Aorta (tissue), 5 donors: ENCODE measurements at places on chromosomes 4 and X. TPM values are rescaled to one million over a fixed set of nuclear protein-coding genes. Genes with fewer than 3 reads are reported as not detected.
A peak's percentile ranks its signal among the peaks of the same experiment; 100 is the strongest.

GRCh38 chr4:87811977-87812376 is 12.6 kb downstream of the IBSP start:
- H3K4me3 ChIP-seq: no peak overlapping the region
- no peaks in the 10 kb centered on the region for H3K36me3 ChIP-seq
- no peak for DNase-seq
- no peak overlapping the region for H3K27ac ChIP-seq
- no peaks in the 10 kb centered on the region for H3K27me3 ChIP-seq
- H3K4me1 ChIP-seq: no peaks in the 10 kb centered on the region

GRCh38 chrX:149511081-149511480 is 6.0 kb upstream of the IDS start:
- H3K36me3 ChIP-seq: no peaks in the 10 kb centered on the region
- no peaks in the 10 kb centered on the region for H3K27me3 ChIP-seq
- no peaks in the 10 kb centered on the region for H3K4me1 ChIP-seq
- DNase-seq: no peak

DNA sequence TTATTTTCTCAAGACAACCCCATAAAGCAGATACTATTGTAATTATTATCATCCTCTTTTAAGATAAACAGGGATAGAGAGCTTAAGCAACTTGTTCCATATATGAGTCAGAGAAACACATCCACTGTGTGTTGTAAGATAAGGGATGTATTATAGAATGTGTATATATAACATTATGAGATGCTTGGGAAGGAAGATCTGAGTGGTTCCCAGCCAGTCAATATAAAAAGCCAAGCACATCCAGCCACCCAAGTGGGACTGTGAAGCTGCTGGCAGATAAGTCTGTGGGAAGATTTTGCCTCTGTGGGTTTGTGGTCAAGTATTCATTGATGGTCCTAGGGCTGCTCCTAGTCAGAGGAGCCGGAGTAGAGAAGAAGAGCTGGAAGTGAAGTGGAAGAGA is 16.5 kb upstream of the BMPR1B start:
- H3K27me3 ChIP-seq: no peaks in the 10 kb centered on the region
- H3K4me1 ChIP-seq: no peaks in the 10 kb centered on the region
- DNase-seq: no peak

GRCh38 chrX:84218726-84219125 is 30.7 kb upstream of the RPS6KA6 start:
- no peak overlapping the region for H3K4me3 ChIP-seq
- H3K27me3 ChIP-seq: no peaks in the 10 kb centered on the region
- H3K27ac ChIP-seq: no peak overlapping the region
- no peaks in the 10 kb centered on the region for H3K36me3 ChIP-seq
- H3K4me1 ChIP-seq: no peaks in the 10 kb centered on the region

- DNase-seq: no peak
- no peak overlapping the region for H3K27ac ChIP-seq
- no peak overlapping the region for H3K4me3 ChIP-seq
- no peaks in the 10 kb centered on the region for H3K4me1 ChIP-seq
Observed at GRCh38 chr4:37765741-37766140, 60.7 kb upstream of the PGM2 start.

GRCh38 chr4:13733817-13734216 is 106.3 kb upstream of the BOD1L1 start:
- no peak for DNase-seq
- H3K27ac ChIP-seq: no peak overlapping the region
- H3K27me3 ChIP-seq: no peaks in the 10 kb centered on the region
- no peaks in the 10 kb centered on the region for H3K4me1 ChIP-seq
- H3K4me3 ChIP-seq: no peak overlapping the region

FAM47A gene
- total RNA-seq: not detected

- H3K4me1 ChIP-seq: no peaks in the 10 kb centered on the region
- no peaks in the 10 kb centered on the region for H3K27me3 ChIP-seq
- H3K36me3 ChIP-seq: no peaks in the 10 kb centered on the region
- no peak for DNase-seq
- no peak overlapping the region for H3K27ac ChIP-seq
Observed at GRCh38 chr4:7694324-7694723, 245.3 kb downstream of the AFAP1 start.

FGFRL1 gene
- 28.9 TPM for total RNA-seq

DNA sequence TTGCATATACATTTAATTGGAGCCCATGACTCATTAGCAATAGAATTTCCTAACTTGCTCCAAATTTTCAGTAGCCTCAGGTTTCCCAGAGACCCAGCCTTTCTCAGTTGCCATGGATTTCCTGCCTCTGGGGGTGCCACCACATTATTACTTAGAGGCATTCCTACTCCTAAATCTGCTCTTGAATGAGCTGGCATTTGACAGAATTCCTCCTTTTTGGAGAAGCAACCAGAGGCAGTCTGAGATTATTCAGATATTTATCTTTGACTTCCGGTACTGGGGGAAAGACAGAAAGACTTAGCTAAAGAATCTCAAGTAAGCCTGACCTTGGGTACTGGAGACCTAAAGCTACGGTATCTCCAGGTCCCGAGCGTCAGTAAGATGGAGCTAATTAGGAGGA is 76.3 kb downstream of the DCHS2 start:
- no peak overlapping the region for H3K27ac ChIP-seq
- no peaks in the 10 kb centered on the region for H3K36me3 ChIP-seq
- no peak for DNase-seq
- H3K4me1 ChIP-seq: no peaks in the 10 kb centered on the region
- H3K27me3 ChIP-seq: no peaks in the 10 kb centered on the region

DNA sequence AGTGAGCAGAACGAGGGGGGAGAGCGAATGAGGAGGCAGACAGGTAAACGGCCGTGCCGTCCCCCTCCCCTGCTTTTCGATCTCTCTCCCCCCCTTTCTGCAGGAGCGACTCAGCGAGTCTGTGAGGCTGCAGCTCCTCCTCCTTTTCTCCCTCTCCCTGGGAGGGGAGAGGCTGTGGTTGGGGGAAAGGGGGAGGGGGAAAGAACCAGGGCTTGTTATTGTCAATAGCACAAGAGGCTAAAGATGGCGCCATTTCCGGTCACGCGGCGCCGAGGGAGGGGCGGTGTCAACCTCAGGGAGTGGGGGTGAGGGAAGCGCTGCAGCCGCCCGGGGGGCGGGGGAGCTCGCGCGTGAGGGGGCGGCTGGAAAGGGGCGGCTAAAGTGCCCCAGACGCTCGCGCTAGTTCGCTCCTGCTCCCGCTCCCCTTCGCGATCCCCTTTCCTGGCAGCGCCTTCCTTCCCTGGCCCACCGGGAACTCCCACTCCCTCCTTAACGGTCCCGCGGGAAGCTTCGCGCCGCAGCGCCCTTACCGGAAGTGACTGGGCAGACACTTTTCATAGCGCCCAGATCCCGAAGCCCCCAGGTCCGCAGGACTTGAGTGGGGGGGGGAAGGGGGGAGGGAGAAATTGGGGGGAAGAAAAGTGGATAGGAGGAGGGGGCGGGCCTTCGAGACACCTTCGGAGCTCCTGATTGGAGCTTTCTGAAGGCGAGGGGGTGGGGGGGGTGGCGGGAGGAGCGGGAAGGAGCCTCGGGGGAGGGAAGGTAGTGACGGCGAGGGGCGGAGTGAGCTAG is at the start of gene CUL4B:
Gene CUL4B, minus strand, starts transcription at position 121 of the 792 bp plus-strand sequence. CDS start 324 bp downstream, outside the sequence.
- H3K27ac ChIP-seq: peak within 1 kb of the TSS; percentile 52
- no peaks in the 10 kb centered on the region for H3K36me3 ChIP-seq
- DNase-seq: peak; percentile 96
- peak within 1 kb of the TSS; percentile 99 for H3K4me3 ChIP-seq
- no peaks in the 10 kb centered on the region for H3K4me1 ChIP-seq

GRCh38 chrX:106415276-106415895 is 196.4 kb upstream of the RADX start:
- H3K36me3 ChIP-seq: no peaks in the 10 kb centered on the region
- no peaks in the 10 kb centered on the region for H3K4me1 ChIP-seq
- no peak overlapping the region for H3K4me3 ChIP-seq

TMEM255A gene
- 1.3 TPM for total RNA-seq
